ENCODE measurements at places on chromosomes 11 and 22.

DNA sequence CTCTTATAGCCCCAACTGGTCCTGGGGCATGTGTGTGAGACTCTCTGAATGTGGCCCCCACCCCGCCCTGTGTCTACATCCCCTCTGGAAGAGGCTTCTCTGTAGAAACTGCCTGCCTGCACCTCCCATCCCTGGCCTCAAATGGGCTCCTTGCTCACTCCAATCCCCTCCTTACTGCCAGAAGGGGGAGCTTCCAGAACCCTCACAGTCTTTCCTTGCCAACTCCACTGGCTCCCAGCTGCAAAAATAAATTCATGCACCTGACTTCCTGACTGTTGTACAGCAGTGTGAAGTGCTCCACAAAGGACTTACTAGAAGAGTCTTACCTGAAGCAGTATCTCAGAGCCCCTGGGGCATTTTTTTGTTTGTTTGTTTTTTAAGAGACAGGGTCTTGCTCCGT, 15.2 kb upstream of the SERPIND1 start:
- DNase-seq, result no peak

GRCh38 chr11:103537904-103538502, 428.8 kb downstream of the DYNC2H1 start:
- DNase-seq, result no peak

DNA sequence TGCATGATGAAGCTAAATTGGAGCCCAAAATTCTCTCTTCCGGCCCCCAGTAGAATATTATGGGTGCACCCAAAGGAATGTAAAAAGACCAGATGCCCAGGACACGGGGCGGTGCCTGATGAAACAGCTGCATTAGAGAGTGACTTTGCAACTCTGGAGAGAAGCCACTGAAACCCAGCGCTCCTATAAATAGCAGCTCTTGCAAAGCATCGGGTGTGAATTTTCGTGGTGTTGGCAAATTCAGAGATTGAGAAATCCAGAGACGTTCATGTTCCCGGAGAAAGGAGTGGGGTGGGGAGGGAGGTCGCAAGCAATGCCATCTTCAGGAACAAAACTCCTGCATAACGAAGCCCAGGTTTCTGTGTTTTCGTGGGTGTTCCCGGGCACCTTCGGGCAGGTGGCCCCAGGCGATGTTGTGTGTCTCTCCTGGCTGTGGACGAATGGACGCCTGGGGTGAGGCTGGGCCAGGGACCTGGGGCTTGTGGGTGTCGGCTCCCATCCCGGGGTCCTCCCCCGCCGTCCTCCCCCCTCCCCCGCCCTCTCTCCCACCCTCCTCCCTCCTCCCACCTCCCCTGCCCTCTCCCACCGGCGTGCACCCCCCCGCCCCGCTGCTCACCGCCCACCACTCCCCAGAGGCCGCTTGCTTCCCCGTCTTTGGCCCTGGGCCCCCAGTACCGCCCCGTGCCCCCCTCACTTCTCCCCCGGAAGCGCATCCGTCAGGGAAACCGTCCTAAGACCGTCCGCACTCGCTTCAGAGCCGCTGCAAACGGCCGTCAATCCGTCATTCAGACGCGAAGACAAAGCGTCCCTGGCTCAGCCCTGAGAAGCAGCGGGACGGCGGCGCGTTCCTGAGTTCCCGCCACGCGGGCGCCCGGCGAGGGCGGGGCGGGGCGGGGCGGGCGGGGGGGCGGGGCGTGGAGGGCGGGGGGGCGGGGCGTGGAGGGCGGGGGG, 26.7 kb upstream of the TOLLIP start:
- peak; percentile 42 for DNase-seq

GRCh38 chr22:19036229-19036522, 86.0 kb downstream of the DGCR2 start:
- DNase-seq, result no peak

DNA sequence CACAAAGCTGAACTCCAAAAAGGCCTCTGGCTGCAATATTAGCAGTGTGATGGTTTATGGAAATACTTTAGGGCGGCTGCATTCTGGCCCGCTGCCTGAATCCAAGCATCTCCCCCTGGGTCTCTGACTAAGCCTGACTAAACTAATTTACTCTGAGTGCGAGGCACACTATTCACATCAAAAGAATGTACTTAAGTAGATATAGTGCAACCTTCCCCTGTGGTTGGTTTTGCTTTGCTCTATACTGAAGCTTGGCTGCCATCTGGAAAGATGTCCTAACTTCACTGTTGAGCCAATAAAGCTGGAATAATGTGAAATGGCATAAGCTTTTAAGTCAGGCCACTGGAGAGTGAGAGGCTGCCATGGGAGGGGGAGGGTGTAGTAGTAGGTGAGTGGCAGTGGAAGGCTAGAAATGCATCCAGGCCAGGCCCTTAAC, 321.6 kb downstream of the AASDHPPT start:
- no peak for DNase-seq

DNA sequence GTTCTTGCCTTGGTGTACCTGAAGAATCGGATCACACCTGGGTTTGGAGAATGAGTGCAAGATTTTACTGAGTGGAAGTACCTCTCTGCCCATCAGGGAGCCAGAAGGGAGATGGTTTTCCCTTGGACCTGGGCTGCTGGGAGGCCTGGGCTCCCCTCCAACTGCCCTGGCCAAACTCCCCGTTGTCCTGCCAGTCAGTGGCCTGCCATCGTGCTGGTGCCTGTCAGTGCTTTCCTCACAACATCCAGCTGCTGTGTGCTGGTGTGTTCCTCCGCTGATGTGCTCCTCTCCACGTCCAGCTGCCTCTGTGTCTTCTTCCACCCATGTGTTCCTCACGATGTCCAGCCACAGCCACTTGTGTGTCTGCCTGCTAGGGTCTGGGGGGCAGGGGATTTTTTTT, 87.9 kb upstream of the CLPB start:
- no peak for DNase-seq

- DNase-seq, result no peak
These were observed 134.5 kb upstream of the NAV2 start for GRCh38 chr11:19577976-19578619.

DNA sequence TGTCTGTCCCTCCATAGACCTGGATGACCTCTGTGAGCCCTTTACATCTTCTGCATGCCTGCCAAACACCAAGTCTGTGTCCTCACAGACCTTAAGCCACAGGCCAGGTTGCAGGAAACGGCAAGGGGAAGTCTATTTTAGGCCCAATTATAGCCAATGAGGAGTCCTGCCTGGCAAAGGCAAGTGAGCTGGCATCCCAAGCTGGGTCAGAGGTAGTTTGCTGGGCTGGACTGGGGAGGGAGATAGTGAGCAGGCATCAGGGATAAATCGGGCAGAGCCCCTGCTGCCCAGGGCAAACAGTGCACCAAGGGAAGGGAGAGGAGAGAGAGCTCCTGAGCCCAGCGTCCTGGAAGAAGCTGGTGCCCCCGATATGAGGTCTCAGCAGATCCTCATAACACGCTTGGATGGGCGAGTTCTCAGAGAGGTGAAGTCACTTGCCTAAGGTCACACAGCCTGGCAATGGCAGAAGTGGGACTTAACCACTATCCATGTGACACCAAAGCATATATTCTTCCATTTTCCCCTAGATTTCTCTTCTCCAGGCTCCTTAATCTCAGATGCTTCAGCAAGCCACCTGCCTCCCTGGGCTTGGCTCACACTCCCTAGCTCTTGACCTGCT, 3.7 kb upstream of the RELT start:
- DNase-seq, result no peak

GRCh38 chr11:132551016-132551415, 981.3 kb downstream of the OPCML start:
- DNase-seq, result no peak

DNA sequence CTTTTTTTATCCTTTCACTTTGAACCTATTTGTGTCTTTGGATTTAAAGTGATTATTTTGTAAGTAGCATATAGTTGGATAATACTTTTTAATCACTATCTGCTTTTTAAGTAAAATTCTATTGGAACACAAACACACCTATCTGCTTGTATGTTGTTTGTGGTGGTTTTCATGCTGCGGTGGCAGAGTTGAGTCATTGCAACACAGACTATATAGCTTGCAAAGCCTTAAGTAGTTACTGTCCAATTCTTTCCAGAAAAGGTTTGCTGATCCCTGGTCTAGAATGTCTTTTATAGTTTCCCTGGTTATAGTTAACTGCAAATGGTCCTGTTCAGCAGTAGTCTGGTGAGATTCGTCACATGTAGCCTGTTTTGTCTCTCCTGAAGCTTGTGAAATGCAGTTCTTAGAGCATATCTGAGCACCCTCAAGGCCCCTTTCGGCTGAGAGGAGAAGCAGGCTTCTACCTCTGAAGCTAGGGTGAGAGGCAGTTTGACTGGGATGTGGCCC, 21.5 kb downstream of the SHANK3 start:
- no peak for DNase-seq

DNA sequence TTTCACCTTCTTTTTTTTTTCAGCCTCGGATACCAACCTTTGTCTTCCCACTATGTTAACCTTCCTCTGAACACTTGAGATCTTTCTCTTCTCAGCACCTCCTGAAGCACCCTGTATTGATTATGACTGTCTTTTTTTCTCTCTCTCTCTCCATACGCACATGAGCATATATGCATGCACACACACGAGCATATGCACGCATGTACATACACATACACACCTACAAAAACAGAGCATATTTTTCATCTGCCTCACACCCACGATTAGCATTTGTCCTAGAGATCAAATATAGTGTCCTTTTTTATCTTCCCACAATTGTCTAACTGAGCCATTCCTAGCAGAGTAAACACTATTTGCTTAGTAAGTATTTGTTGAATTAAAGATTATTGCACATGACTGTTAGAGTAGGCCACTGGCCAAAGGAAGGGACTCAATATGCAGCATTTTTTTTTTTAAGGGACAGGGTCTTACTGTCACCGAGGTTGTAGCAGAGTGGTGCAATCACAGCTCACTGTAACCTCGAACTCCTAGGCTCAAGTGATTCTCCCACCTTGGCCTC, 622.2 kb upstream of the CCDC90B start:
- DNase-seq, result no peak

GRCh38 chr11:1438261-1438966, 48.2 kb downstream of the MOB2 start:
- no peak for DNase-seq

GRCh38 chr22:37184816-37185541, 3.1 kb downstream of the C1QTNF6 start:
- DNase-seq, result no peak

- DNase-seq, result no peak
These were observed 58.9 kb downstream of the RPUSD4 start for GRCh38 chr11:126152586-126152985.
